ENCODE measurements at places on chromosomes 13 and 19. TPM values are rescaled to one million over a fixed set of nuclear protein-coding genes. Genes with fewer than 3 reads are reported as not detected.

DNA sequence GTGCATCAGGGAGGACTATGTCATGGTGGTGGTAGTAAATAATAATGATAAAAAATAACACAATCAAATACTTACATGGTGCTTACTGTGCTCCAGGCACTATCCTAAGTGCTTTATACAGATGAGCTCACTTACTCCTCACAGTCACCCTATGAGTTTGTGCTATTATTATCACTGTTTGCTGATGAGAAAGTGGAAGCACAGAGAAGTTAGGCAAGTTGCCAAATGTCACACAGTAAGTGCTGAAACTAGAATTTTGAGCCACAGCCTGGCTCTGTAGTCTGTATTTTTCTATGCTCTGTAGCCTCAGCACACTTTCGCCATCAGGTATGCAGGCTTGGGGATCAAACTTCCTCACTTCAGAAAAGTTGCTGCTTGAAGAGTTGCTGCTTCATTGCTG, 46.6 kb downstream of the HTR2A start:
- no peak for DNase-seq

DNA sequence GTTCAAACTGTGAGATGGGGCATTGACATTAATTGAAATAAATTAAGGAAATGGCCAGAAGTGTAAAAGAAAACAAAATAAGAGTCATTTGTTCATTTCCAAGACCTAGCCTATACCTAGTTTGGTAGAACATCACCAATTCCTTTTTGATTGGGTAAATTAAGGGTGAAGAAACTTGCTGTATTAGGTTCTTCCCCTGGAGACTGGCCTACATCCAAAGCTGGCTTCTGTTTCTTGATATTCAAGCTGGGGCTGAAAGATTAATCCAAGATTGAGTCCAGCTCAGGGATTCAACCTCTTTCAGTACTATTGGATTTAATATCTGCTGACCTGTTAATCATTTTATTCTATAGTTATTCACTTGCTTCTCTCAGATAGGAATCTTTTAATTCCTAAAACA, 183.2 kb downstream of the GPC6 start:
- DNase-seq = no peak

DNA sequence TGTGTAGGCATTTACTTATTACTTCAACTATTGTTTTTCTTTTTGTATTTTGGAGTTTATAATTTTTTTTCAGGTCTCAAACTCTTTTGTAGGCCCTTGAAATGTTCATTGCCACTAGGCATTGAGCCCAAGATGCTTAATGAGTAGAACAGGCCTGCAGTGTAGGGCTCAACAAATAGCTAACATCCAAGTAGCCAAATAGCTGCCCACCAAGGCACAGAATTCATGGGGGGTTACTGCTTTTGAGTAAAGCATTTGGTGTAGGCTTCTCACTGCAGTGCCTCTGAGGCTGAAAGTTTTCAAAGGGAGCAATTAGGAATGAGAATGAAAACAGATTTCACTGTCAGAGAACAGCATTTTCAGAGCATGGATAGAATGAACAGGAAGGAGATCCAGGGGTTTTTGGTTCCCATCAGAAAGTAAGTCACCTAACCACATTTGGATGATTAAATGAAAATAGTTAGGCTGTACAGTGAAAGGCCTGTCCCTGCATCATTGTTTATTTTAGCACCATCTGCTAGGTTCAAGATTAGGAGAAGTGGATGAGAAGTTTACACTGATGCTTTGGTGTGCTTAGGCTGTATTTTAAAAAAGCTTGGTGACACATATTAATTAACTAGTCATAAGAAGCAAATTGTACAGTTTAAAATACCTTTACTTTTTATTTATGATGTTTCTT, 61.0 kb downstream of the EDNRB start:
- DNase-seq = no peak

Gene GNG8
- not detected for total RNA-seq

GRCh38 chr13:75485286-75486062, 3.5 kb upstream of the TBC1D4 start:
- peak; percentile 62 for DNase-seq

All from osteoblast (primary cell).